ENCODE measurements at places on chromosomes 2 and 18.

DNA sequence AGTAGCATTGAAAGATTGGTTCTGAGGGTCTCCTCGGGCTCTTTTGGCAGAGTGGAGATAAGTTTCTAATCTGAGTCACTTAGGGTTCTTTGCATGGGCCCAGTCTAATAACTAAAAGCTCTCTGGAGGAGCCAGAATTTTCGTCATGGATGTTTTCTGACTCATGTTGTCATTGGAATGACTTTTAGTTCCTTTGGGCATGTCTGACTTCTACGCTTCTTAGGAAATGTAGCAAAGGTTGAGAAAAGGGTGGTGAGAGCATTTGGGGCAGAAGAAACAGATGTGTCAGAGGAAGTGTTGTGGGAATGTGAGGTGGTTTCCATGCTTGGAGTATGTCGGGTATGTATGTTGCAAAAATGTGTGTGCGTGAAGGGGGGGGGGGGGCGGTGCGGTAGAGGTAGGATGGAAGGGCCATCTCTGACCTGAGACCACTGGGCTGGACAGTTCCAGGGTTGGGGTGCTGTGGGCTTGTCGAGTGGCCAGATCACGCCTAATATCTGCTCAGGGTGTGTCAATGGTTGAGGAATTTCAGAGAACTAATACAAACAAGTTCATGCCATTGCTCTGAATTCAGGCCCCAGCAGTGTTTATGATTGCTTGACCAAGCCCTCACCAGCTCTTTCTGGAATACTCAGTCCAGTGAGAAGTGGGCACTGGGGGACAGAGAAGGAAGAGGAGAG lies 26.9 kb downstream of the KLHL29 start:
- no peak for DNase-seq

- DNase-seq = no peak
Measured at GRCh38 chr2:111704246-111704645, 179.7 kb downstream of the ANAPC1 start.

- DNase-seq = no peak
Measured at GRCh38 chr18:13280070-13280795, 61.7 kb downstream of the LDLRAD4 start.

DNA sequence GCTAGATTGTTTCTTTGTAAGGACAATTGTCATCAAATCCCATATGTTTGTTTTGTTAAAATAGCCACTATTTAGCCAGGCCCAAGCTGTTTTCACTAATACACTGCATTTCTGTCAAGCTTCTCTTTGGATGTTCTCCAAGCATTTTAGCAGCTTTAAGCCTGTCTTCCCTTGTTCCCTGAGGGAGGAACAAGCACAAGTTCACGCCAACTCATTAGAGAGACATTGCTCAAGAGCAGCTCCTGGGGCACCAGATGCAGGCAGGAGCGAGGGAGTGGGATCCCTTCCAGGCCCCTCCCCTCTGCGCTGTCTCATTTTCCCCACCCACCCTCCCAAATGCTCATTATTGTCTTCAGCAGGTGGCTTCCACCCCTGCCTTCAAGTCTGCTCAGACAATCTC lies 32.6 kb upstream of the PPP3R1 start:
- DNase-seq = no peak

GRCh38 chr2:40454321-40454720 lies 2.4 kb upstream of the SLC8A1 start:
- DNase-seq = no peak

DNA sequence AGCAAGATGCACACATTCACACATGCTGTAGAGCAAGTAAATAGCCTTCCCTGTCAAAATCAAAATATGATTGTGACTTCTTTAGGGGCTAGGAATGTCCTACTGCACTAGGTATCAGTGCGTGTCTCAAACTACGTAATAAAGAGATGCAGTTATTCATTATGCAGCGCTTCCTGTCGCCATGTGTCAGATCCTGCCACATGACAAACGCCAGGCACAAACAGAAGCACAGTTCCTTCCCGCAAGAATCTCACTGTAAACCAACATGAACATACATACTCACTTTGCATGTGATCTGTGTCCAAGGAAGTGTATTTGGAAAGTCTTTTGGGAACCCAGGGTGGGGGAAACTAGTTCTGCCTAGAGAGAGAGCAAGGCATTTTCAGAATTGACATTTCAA lies 599.9 kb downstream of the RNF144A start:
- DNase-seq = no peak

DNA sequence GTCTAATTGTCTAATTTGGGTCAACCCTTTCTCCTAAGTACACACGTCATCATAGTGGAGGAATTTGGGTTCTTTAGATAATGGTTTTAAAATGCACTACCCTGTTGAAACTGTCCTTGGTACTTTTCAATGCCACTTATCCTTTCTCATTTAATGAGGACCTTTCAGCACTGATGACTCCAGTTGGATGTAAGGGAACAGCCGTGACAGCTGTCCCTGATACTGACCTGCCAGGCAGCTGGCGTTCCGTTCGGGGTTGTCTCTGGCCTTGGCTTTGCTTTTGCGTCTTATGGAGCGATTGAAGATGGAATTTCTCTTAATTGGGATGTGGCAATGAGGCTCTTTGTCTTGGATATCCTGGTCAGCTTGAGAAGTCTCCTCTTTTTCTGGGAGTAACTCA lies 38.7 kb downstream of the NGEF start:
- DNase-seq = no peak

GRCh38 chr2:48250474-48250844 lies 279.5 kb upstream of the STON1 start:
- no peak for DNase-seq

- no peak for DNase-seq
Measured at GRCh38 chr2:78418021-78418420, 607.5 kb upstream of the REG3G start.

GRCh38 chr2:64396551-64396950 lies 57.4 kb upstream of the LGALSL start:
- no peak for DNase-seq

- DNase-seq = no peak
Measured at GRCh38 chr18:65592435-65592834, 158.4 kb upstream of the CDH7 start.

DNA sequence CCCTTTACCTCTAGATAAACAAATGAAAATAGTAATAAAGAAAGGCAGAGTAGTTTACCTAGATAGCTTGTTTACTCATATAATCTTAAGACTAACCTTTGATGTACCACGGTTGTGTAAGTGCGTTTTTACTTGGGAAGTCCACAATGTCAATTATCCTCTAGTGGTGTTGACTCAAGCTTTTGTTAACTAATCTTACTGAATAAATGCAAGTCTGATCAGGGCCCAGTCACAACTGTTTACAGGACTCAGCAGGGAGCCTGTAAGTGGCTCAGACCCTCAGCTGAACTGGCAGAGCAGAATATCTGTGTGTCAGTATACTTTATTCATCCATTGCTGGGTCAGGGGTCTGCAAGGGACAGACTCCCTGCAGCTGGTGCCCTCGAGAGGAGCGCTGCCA lies 98.1 kb upstream of the ACAA2 start:
- DNase-seq = no peak

DNA sequence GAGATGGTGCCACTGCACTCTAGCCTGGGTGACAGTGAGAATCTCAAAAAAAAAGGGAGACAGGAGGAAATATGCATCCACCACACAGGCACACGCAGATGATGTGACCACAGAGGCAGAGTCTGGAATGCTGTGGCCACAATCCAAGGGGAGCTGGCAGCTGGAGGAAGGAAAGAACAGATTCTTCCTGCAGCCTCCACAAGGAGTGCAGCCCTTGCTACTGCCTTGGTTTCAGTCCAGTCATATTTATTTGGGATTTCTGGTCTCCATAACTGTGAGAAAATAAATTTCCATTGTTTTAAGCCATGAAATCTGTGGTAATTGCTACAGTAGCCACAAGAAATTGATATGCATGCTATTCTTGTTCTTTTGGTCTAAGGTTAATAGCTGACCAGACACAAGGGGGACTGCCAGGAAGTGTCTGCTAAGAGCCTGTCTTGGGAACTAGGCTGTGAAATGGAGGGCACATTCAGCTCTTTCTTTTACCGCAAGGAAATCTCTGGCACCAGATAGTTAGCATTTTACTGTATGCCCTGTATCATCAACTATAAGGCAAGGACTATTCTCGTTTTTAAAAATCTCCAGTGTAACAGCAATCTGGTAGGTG lies 133.1 kb upstream of the SEC11C start:
- DNase-seq = no peak

DNA sequence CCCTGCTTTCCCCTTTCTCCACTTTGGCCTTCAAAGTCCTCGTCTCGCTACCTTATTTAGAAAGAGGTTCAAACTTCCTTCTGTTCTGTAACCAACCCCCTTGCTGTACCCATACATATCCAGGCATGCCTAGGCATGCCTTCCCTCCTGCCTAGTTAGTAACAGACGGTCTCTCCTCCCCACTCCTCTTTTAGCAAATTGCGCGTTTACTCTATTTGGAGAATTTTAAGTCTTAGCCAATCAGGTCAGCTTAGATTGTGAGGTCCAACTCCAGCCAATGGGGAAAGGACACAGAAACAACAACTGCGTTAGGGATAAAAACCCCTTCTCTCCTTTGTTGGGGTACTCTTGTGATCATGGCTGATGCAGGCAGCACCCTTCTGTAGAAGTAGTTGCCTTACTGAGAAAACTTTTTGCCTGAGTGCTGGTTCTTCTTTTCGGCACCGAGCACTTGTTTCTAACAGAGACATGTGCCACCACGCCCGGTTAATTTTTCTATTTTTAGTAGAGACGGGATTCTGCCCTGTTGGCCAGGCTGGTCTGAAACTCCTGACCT lies 85.9 kb upstream of the FOXI3 start:
- DNase-seq = no peak

GRCh38 chr2:20573620-20574422 lies 77.1 kb downstream of the HS1BP3 start:
- no peak for DNase-seq

DNA sequence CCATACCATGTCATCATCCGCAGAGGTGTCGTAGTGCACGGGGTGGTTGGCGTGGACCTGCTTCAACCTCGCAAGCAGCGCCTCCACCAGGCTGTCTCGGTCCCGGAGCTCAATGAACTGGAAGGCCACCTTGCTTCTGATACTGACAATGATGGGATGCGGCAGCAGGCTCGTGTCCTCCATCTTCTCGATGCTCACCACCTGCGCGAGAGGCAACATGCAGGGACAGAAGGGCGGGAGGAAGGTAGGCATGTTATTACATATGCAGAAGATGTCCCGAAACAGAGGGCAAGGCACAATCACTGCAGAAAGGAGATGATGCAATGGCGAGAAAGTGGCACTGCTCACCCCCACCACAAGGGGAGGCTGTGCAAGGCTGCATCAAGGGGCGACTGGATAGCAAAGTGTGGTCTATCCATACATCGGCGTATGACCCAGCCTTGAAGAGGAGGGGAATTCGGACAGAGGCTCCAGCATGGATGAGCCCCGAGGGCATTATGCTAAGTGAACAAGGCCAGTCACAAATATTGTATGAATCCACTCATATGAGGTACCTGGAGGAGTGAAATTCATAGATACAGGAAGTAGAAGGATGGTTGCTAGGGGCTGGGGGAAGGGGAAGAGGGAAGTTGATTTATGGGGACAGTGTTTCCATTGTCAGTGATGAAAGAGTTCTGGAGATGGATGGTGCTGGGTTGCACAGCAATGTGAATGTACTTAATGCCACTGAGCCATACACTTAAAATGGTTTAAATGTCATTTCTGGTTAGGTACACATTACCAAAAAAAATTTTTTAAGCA lies 36.6 kb downstream of the RPL31 start:
- no peak for DNase-seq

GRCh38 chr2:32678825-32679224 lies 51.0 kb downstream of the TTC27 start:
- no peak for DNase-seq
